ENCODE measurements at places on chromosomes 4 and X.

- DNase-seq: no peak
These were observed 10.4 kb upstream of the PORCN start for GRCh38 chrX:48498374-48498809.

- DNase-seq: no peak
These were observed 2.9 kb upstream of the UNC5C start for GRCh38 chr4:95551653-95552052.

GRCh38 chr4:86055898-86056297 lies 304.0 kb downstream of the MAPK10 start:
- no peak for DNase-seq

- no peak for DNase-seq
These were observed 104.0 kb upstream of the BMP2K start for GRCh38 chr4:78671903-78672815.

DNA sequence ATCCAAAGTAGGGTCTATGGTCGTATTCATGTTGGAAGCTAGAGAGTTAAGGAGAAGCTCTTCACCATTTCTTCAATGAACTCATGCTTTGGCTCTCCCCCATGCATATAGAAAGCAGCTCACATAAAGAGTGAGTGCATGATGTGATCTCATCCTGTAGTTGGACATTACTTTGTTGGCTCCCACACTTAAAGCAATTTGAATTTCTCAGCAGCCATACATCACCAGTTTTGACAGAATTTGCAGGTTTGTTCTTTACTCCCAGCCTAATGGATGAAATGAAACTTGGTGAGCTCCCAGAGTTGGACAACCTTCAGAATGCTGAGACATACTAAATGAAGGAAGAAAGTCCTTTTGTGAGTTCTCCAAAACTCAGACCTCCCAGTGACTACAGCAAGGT lies 613.5 kb downstream of the IQCM start:
- DNase-seq: no peak

DNA sequence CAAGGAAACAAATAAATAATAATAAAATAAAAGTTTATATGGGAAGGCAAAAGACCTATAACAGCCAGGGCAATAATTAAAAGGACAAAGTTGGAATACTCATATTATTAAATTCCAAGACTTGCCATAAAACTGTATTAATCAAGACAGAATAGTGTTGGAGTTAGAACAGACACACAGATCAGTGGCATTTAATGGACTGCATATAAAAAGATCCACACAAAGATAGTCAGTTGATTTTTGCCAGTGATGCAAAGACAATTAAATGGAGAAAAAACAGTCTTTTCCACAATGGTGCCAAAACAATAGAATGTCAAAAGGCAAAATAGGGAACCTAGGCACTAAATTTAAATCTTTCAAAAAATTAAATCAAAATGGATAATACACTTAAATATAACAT lies 587.1 kb upstream of the GRIA3 start:
- DNase-seq: no peak

GRCh38 chrX:69932323-69932722 lies 117.4 kb downstream of the AWAT2 start:
- DNase-seq: no peak

- no peak for DNase-seq
These were observed 534.4 kb downstream of the MID1IP1 start for GRCh38 chrX:39335513-39336235.

DNA sequence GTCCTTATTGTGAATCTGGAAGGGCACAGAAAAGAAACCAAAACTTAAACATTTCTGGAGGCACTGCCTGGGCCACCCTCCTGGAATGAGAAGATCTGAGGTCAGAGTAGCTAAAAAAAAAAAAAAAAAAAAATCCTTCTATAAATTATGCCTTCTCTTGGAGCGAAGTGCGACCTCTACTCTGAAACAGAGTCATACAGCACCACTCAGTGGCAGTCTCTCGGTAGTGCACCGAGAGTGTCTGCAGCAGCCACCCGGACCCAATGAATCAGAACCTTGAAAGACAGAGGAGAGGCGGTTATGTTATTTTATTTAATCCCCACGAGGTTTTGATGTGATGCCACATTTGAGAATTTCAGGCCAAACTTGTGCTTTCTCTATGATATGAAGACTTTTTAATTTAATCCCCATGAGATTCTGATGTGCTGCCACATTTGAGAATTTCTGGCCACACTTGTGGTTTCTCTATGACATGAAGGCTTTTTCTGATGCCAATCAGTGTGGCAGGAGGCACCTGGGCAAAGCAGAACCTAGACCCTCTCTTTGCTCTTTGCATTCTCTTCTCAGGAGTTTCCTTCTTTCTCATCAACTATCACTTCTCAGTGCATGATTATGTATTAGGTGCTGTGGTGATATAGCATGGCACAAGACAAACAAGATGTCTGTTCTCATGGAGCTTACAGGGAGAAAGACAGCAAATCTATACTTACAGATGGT lies 5.6 kb upstream of the CT47C1 start:
- no peak for DNase-seq

- DNase-seq: no peak
These were observed 599.7 kb downstream of the ARAP2 start for GRCh38 chr4:35644591-35644990.

- no peak for DNase-seq
These were observed 33.4 kb downstream of the TAPT1 start for GRCh38 chr4:16192631-16193518.

DNA sequence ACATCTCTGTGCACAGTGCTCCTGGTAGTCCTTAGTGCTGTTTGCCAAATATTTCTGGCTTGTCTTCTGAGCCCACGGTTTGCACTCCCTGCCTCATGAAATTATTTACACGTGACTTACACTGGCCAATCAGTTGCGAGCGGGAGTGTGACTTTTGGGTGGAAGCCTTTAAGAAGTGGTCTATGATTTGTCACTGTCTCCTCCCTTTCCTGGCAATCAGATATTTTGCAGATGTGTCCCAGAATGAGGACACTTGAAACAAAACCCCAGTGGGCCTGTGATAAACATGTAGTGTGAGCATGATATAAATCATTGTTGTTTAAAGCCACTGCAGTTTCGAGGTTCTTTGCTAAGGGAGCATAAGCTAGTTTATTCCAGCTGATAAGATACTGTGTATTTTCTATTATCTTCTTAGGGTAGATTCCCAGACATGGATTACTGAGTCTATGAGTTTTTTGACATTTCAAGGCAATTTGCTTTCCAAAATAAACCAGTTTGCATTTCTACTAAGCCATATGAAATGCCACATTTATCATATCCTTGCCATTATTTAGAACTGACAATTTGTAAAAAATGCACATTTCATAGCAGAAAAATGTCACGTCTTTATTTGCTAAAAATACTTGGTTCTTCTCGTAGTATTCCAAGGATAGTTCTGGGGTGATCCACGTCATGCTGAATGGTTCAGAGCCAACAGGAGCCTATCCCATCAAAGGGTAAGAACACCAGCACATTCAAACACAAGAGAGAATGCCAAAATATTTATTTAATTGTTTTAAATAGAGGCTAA lies 12.0 kb downstream of the BST1 start:
- DNase-seq: no peak

DNA sequence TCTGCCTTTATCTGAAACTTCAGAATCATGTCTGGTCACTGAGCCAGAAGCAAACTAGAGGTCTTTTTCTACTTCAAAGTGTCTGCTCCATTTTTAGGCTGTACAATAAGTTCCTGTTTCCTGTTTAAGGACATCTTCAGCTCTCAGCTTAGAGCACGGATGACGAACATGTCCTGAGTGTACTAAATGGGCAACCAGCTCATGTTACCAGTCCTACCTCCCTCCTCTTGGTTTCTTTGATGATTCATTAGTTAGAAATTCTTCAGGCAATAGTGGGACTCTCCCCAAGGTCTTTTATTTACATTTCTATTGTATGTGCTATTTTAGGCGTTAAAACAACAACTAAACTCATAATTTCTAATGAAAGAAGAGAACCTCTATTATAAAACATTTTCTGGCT lies 58.0 kb downstream of the ENPEP start:
- DNase-seq: no peak

GRCh38 chr4:39348371-39349315 lies 17.5 kb downstream of the RFC1 start:
- DNase-seq: no peak

- no peak for DNase-seq
These were observed 178.4 kb downstream of the MGST2 start for GRCh38 chr4:139844057-139844456.

- DNase-seq: no peak
These were observed 40.2 kb downstream of the CRMP1 start for GRCh38 chr4:5852523-5853202.

DNA sequence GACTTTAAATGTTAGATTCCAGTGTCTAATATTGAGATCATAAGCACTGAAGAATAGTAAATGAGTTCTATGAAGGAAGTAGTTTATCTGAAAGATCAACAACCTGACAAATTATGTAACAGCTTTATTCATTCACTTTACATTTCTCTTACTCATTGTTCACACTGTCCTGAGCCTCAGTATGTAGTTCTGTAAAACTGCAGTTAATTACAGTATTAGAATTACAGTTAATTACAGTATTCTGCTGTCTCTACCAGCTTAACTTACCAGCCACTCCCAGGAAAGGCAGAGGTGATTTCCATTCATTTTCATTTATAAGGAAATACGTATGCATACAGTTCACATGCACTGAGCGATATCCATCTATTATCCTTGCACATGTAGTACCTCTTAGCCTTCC lies 32.7 kb downstream of the NFKB1 start:
- DNase-seq: no peak

DNA sequence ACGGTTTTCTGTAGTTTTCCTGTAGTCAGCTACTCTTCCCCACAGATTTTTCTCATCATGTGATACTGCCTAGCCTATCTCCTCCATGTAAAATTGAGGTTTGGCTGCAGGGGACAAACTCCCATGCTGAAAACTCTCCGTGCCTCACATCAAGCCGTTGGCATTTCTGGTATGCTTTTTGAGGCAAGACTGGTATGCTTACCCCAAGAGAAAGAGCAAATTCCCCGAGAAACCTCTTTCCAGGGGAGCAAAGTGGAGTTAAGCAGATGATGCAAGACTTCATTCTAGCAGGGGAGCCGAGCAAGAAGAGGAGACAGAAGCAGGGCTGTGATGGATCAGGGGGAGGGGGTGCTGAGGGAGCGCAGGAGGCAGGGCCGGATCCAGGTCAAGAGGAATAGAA lies 4.8 kb downstream of the SOWAHD start:
- DNase-seq: no peak

GRCh38 chr4:39559626-39560025 lies 32.4 kb upstream of the UGDH start:
- DNase-seq: no peak

- DNase-seq: no peak
These were observed 196.4 kb downstream of the GALNTL6 start for GRCh38 chr4:172009446-172010230.

- DNase-seq: no peak
These were observed 235.6 kb upstream of the JADE1 start for GRCh38 chr4:128573781-128574508.

GRCh38 chr4:150106886-150107285 lies 28.6 kb downstream of the DCLK2 start:
- no peak for DNase-seq

DNA sequence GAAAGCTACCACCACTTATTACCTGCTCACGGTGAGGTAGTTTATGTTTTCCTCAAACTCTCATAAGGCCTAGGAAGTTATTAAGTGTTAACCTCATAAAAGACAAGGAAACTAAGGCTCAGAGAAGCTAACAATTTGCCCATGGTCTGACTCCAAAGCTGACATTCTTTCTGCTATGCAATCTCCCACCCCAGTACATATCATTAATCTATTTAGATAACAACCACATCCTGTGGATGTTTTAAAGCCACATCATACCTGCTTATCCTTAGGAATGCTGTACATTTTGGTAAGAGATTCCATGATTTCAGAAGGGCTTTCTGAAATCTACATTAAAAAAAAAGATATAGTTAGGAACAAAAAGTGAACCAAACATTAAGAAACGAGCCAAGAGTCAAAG lies 55.4 kb downstream of the HUWE1 start:
- DNase-seq: no peak

- no peak for DNase-seq
These were observed 470.4 kb upstream of the GALNT7 start for GRCh38 chr4:172698256-172698655.

- no peak for DNase-seq
These were observed 48.2 kb upstream of the PPP2R3B start for GRCh38 chrX:434946-435345.

GRCh38 chrX:66009231-66009845 lies 30.5 kb downstream of the VSIG4 start:
- no peak for DNase-seq

- no peak for DNase-seq
These were observed 43.1 kb upstream of the RPS6KA3 start for GRCh38 chrX:20309806-20310205.

DNA sequence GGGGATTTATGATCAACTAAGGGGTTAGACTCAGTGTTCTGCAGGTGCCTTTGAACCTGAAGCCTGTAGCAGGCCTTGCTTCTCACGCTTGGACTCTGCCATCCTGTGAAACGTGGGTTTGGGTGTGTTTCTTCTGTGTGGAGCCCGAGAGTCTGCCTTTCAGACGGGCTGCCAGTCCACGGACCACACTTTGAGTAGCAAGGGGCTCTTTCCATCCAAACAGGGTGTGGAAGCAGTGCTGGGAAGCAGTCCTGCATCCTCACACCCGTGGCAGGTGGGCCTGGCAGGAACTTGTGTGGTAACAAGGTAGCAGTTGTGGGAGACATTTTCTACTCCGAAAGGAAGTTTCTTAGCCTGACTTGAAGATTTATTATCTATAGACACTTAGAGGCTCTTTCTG lies 22.7 kb downstream of the RGS12 start:
- no peak for DNase-seq

GRCh38 chrX:31320740-31321139 lies 248.9 kb upstream of the FTHL17 start:
- no peak for DNase-seq

GRCh38 chr4:1369479-1370079 lies 22.6 kb downstream of the UVSSA start:
- no peak for DNase-seq

- no peak for DNase-seq
These were observed 46.3 kb downstream of the ALPK1 start for GRCh38 chr4:112343330-112344080.

DNA sequence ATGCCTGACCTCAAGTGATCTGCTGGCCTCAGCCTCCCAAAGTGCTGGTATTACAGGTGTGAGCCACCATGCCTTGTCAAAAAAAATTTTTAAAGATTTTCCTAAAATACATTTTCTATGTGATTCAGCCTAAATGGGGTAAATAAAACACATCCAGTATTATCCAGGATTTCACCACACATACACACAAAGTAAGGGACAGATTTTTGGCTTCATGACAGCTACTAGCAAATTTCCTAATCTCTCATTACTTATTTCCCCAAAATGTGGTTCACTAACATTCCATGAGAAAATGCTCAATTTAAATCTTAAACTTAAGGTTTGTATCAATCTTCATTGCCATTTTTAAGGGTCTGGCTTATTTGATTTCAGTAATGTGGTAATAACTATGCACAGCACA lies 348.5 kb upstream of the INTU start:
- DNase-seq: no peak

- no peak for DNase-seq
These were observed 12.5 kb downstream of the SH2D1A start for GRCh38 chrX:124358800-124359383.

GRCh38 chrX:30593440-30594200 lies 16.1 kb upstream of the TASL start:
- DNase-seq: peak; percentile 4
